ENCODE measurements at places on chromosomes 5 and 9.

GRCh38 chr5:73867345-73868335, 241.6 kb downstream of the ARHGEF28 start:
- DNase-seq = no peak

GRCh38 chr9:25733336-25733982, 55.2 kb upstream of the TUSC1 start:
- no peak for DNase-seq

DNA sequence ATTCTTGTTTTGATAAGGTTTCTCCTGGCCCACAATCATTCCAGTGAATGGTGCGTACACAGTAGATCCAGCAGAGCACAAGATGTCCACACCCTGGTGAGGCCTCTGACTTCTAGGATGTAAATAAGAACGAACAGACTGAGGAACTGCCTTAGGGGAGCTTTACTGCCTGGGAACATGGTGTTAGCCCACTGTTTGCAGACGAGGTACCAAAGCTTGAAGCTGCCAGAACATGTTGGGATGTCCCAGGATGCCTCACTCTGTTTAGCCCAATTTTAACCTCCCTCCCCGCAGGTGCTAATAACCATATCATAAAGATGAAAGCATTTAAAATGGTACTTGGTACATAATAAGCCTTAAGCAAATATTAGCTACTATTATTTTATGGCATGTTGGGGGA, 3.5 kb downstream of the LECT2 start:
- no peak for DNase-seq

DNA sequence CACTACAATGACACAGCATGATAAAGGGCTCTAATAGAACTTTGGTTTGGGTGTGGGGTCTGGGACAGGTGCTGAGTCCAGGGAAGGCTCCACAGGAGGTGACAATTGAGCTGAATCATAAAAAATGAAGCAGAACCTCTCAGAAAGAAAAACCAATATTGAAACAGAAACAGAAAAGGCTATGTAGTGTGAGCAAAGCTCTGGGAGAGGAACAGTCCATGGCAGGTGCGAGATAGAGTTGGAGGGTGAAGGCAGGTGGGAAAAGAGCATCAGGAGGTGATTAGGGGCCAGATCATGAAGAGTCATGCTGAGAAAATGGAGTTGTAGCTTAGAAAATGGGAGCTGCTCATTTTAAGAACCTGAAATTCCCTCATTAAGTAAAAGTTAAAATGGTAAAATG, 164.9 kb downstream of the KCTD16 start:
- no peak for DNase-seq

DNA sequence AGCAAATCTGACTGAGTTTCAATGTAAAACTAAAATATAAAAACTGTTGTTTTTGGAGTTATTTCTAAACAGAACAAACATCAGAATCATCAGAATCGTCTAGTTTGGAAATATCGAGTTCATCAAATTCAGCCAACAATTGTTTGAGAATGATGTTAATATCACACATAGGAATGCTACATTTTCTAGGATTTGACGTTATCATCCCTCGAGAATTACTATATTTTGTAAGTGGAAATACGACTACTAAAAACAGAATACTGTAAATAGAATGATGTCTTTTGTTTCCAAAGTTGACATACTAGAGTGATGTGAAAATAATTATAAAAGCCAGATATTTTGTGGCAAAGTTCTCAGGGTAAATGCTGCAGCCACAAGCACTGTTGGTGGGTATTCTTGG, 805.9 kb downstream of the TLE1 start:
- DNase-seq = no peak

- DNase-seq = no peak
These were observed 80.5 kb downstream of the RNF130 start for GRCh38 chr5:179991106-179991505.

GRCh38 chr9:110537841-110538646, 41.5 kb downstream of the SVEP1 start:
- no peak for DNase-seq

DNA sequence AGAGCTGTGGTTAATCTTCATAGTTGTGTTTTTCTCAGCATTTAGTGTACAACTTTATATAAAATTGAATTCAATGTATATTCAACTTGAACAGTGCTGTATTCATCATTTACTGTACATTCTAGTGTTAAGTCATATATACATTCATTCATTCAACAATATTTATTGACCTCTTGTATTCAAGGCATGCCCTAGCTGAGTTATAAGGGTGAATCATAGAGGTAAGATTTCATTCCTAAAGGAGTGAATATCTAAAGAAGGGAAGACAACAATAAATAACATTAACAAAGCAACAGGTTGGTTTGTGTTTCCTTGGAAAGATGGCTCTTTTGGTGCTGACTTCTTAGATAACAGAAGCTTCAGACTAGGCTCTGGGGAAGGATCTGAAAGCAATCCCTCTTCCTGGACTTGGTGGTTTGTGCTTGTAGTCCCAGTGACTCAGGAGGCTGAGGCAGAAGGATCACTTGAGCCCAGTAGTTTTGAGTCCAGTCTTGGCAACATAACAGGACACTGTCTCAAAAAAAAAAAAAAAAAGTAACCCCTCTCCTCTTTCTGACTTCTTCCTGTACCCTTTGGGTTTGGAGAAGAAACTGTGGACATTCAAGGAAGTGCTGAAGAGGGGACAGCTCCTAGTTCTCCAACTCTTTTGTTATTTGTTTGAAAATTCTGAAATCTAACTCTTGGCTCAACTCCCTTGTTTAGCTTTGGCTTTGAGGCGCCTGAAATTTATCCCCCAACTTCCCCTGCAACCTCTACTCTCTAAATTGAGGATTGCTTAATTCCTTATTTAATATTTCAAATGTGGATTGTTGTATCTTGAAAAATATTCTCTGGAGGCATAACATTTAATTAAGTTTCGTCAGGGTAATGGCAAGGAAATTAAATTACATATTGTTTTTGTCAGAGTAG, 80.2 kb downstream of the OSTF1 start:
- no peak for DNase-seq

All from KG1 (cell line).